Activated naive CD8-positive, alpha-beta T cell treated with anti-CD3 and anti-CD28 coated beads for 36 hours (primary cell): ENCODE measurements at places on chromosomes 1 and 21. TPM values are rescaled to one million over a fixed set of nuclear protein-coding genes. Genes with fewer than 3 reads are reported as not detected.

- H3K4me1 ChIP-seq: peaks cover 92% of the 10 kb centered on the region
- no peak for DNase-seq
These were observed 18.7 kb upstream of the RAP1A start for GRCh38 chr1:111600886-111601386.

- no peak overlapping the region for H3K27ac ChIP-seq
- peaks cover 55% of the 10 kb centered on the region for H3K36me3 ChIP-seq
- H3K4me1 ChIP-seq: peaks cover 13% of the 10 kb centered on the region
- DNase-seq: no peak
- H3K4me3 ChIP-seq: no peak overlapping the region
These were observed 105.8 kb upstream of the EDN2 start for GRCh38 chr1:41590331-41590730.

- H3K27ac ChIP-seq: peak overlapping the region; percentile 76
- H3K4me3 ChIP-seq: no peak overlapping the region
- peaks cover 7% of the 10 kb centered on the region for H3K36me3 ChIP-seq
- no peaks in the 10 kb centered on the region for H3K27me3 ChIP-seq
- peaks cover 25% of the 10 kb centered on the region for H3K4me1 ChIP-seq
- DNase-seq: no peak
These were observed 378.9 kb upstream of the RUNX1 start for GRCh38 chr21:35428001-35428320.

GRCh38 chr1:243903895-243904294, 53.9 kb upstream of the AKT3 start:
- H3K36me3 ChIP-seq: no peaks in the 10 kb centered on the region
- peaks cover 21% of the 10 kb centered on the region for H3K27me3 ChIP-seq
- no peak for DNase-seq
- no peak overlapping the region for H3K4me3 ChIP-seq
- no peaks in the 10 kb centered on the region for H3K4me1 ChIP-seq
- H3K27ac ChIP-seq: no peak overlapping the region

- peak overlapping the region; percentile 91 for H3K4me3 ChIP-seq
- peaks cover 45% of the 10 kb centered on the region for H3K4me1 ChIP-seq
- no peaks in the 10 kb centered on the region for H3K27me3 ChIP-seq
- H3K27ac ChIP-seq: peak overlapping the region; percentile 96
These were observed 708 bp downstream of the PRDM2 start for GRCh38 chr1:13700521-13701270.

DNA sequence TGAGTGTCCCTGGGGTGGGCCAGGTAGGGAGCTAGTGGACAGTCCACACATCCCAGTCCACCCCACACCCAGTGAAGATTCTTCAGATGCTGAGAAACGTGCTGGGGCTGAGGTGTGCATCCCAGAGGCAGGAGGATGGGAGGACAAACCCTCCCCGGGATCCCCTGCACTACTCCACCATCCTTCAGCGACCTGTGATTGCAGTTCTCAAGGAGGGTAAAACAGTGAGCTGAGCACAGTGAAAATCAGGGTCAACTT, 51.0 kb downstream of the ELK4 start:
- H3K27ac ChIP-seq: no peak overlapping the region
- DNase-seq: no peak

DNA sequence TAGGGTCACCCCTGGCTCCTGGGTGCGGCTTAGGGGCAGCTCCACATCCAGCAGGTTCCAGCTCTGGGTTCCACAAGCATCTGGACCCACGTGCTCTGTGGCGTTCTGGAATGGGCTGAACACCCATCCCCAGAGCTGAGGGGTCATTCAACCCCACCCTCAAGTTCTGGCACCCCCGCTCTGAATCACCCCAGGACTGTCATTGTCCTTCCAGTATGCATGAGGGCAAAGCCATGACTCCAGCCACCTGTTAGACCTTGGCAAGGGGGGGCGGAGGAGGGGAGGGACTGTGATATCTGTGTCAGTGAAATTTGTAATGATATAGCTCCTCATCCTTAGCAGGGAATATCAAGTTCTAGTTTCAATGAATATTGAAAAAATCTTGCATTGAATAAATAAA, 12.3 kb downstream of the INSRR start:
- no peaks in the 10 kb centered on the region for H3K36me3 ChIP-seq
- peaks cover 19% of the 10 kb centered on the region for H3K4me1 ChIP-seq
- H3K4me3 ChIP-seq: no peak overlapping the region
- H3K27ac ChIP-seq: no peak overlapping the region
- peaks cover 70% of the 10 kb centered on the region for H3K27me3 ChIP-seq

- no peak overlapping the region for H3K4me3 ChIP-seq
- no peaks in the 10 kb centered on the region for H3K27me3 ChIP-seq
- DNase-seq: no peak
- peaks cover 8% of the 10 kb centered on the region for H3K36me3 ChIP-seq
- H3K27ac ChIP-seq: no peak overlapping the region
These were observed 4.9 kb upstream of the PRDM2 start for GRCh38 chr1:13694886-13695684.

DNA sequence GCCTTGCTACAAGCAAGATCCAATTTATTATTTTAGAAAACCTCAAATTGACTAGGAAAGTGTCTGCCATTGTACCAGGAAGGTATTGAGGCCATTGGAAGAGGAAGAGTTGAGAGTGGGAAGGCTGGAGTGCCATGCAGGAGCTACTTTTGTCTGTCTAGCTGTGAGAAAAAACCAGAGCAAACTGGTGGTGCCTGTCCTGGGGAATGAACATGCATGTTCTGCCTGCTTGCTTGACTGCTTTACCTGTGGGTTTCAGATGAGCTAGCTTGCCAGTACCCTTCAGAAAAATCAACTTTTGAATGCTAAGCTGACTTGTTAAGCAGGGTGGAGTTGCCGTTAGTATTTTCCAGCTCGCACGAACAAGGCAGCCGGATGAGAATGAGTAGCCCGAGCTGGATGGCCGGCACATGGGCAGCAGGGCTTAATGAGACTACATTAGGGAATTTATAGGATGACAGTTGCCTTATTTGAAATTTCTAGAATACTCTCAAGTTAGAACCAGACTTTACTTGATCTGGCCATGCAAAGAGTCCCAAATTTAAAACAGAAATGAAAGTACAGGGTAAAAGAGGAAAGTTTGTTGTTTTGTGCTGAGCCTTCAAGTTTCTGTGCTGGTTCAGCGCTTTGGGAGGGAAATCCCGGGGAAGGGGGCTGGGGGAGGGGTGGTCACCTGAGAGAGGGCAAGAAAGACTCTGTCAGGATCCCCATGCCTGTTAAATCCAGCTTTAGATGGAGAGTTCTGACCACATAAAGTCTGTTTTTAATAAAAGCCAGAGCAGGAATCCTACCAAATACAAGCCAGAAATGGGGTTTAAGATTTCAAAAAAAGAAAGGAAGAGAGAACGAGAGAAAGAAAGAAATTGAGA, 29.6 kb upstream of the C1orf105 start:
- H3K27ac ChIP-seq: peak overlapping the region; percentile 60
- peaks cover 48% of the 10 kb centered on the region for H3K4me1 ChIP-seq
- H3K27me3 ChIP-seq: no peaks in the 10 kb centered on the region
- H3K4me3 ChIP-seq: no peak overlapping the region
- DNase-seq: no peak

- no peak overlapping the region for H3K4me3 ChIP-seq
- no peaks in the 10 kb centered on the region for H3K36me3 ChIP-seq
- H3K27ac ChIP-seq: no peak overlapping the region
- peaks cover 8% of the 10 kb centered on the region for H3K27me3 ChIP-seq
- DNase-seq: no peak
These were observed 126.6 kb upstream of the AJAP1 start for GRCh38 chr1:4527819-4528218.

GRCh38 chr21:35400233-35400939, 351.3 kb upstream of the RUNX1 start:
- peak overlapping the region; percentile 3 for H3K4me3 ChIP-seq
- H3K4me1 ChIP-seq: peaks cover 9% of the 10 kb centered on the region

DNA sequence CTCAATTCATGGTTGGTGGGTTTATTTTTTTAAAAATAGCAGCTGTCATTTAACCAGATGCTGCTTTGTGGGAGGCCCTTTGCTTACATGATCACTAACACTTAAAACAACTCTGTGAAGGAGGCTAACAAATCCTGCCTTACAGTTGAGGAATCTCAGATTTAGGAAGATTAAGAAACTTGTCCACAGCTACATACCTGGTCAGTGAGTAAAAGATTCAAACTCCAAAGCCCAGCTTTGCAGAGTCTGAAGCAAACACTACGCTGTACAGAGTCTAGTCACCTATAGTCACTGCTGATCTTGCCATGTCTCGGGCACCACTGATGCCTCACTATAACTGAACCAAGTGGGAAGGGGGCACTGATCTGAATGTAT, 535.4 kb downstream of the SMYD3 start:
- H3K4me3 ChIP-seq: no peak overlapping the region
- no peaks in the 10 kb centered on the region for H3K4me1 ChIP-seq
- no peak for DNase-seq

GRCh38 chr1:240909701-240910457, 297.9 kb upstream of the GREM2 start:
- DNase-seq: no peak
- H3K36me3 ChIP-seq: no peaks in the 10 kb centered on the region
- H3K27me3 ChIP-seq: no peaks in the 10 kb centered on the region
- no peak overlapping the region for H3K4me3 ChIP-seq

GRCh38 chr21:34640858-34641257, 25.9 kb upstream of the RCAN1 start:
- peak overlapping the region; percentile 27 for H3K27ac ChIP-seq
- no peak for DNase-seq
- no peaks in the 10 kb centered on the region for H3K27me3 ChIP-seq
- peaks cover 21% of the 10 kb centered on the region for H3K4me1 ChIP-seq
- no peak overlapping the region for H3K4me3 ChIP-seq

- peaks cover 7% of the 10 kb centered on the region for H3K4me1 ChIP-seq
- DNase-seq: no peak
- H3K4me3 ChIP-seq: no peak overlapping the region
- no peak overlapping the region for H3K27ac ChIP-seq
- H3K36me3 ChIP-seq: peaks cover 6% of the 10 kb centered on the region
These were observed 19.0 kb upstream of the JUN start for GRCh38 chr1:58802640-58803399.

DNA sequence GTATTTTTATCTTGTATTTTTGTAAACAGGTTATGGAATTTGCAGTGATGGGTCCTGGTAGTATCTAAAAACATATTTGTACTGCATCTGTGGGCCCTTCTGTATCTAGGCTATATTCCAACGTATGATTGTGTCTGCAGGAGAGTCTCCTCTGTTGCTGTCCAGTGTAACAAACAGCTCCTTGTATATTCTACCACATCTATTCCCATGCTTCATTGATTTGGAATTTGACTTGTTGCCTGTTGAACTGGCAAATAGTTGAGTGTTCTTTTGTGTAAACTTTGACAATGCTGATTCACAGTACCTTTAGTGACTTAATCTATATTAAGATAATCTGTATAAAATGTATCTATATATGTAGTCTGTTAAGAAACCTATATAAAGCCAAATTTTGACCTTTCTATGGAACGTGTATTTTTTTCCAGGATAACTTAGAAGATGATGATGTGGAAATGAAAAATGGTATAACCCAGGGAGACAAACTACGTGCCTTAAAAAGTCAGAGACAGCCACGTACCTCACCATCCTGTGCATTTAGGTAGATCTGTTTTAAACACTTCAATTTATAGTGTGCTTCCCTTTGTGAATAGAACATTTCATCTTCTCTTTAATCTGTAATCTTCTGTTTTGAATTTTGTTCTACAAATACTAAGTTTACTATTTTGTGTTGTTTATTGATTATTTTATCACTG, 43.4 kb upstream of the GPR88 start:
- no peaks in the 10 kb centered on the region for H3K27me3 ChIP-seq
- H3K36me3 ChIP-seq: peaks cover 16% of the 10 kb centered on the region
- H3K27ac ChIP-seq: no peak overlapping the region
- H3K4me1 ChIP-seq: no peaks in the 10 kb centered on the region
- no peak for DNase-seq

DNA sequence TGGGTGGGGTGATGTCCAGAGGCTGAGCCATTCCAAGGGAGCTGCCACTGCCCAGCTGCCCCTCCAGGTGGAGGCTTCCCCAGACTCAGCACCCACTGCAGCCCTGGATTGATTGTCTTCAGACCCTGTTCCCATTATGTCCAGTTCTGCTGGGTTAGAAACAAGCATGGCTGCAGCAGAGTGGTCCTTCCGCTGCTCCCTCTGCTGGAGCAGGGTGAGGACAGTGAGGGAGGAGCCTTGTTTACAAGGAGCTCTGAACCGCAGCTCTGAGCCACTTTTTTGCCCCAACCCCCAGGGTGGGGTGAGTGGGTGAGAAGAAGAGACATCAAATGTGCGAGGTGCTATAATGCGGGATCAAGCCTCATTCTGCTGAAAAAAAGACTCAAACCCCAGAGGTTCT, 2.3 kb downstream of the TNNT2 start:
- no peaks in the 10 kb centered on the region for H3K4me1 ChIP-seq
- H3K27ac ChIP-seq: no peak overlapping the region
- DNase-seq: no peak
- peaks cover 13% of the 10 kb centered on the region for H3K27me3 ChIP-seq
- H3K4me3 ChIP-seq: no peak overlapping the region

GRCh38 chr1:240946926-240947325, 335.0 kb upstream of the GREM2 start:
- no peaks in the 10 kb centered on the region for H3K36me3 ChIP-seq
- no peaks in the 10 kb centered on the region for H3K4me1 ChIP-seq
- DNase-seq: no peak
- no peak overlapping the region for H3K27ac ChIP-seq
- H3K27me3 ChIP-seq: no peaks in the 10 kb centered on the region

GRCh38 chr1:109891930-109892329, 18.7 kb upstream of the CSF1 start:
- no peak for DNase-seq
- no peak overlapping the region for H3K27ac ChIP-seq
- H3K4me3 ChIP-seq: no peak overlapping the region
- H3K36me3 ChIP-seq: no peaks in the 10 kb centered on the region

DNA sequence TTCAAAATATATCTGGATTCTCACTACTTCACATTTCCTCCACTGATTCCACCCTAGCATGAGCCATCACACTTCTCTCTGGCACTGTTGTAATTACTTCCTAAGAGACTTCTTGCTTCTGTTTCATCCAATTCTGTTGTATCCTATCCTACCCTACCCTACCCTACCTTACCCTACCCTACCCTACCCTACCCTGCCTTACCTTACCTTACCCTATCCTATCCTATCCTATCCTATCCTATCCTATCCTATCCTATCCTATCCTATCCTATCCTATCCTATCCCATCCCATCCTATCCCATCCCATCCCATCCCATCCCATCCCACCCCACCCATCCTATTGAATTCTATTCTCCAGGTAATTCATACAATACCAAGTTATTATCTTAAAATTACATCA, 29.7 kb downstream of the KCNA2 start:
- peaks cover 16% of the 10 kb centered on the region for H3K27me3 ChIP-seq
- no peak overlapping the region for H3K27ac ChIP-seq
- H3K4me3 ChIP-seq: no peak overlapping the region
- no peak for DNase-seq
- H3K36me3 ChIP-seq: no peaks in the 10 kb centered on the region

- H3K36me3 ChIP-seq: no peaks in the 10 kb centered on the region
- peaks cover 12% of the 10 kb centered on the region for H3K27me3 ChIP-seq
- no peak overlapping the region for H3K27ac ChIP-seq
- H3K4me3 ChIP-seq: no peak overlapping the region
- DNase-seq: no peak
These were observed 74.6 kb upstream of the GADD45A start for GRCh38 chr1:67610450-67610849.

The SLC5A9 gene
- total RNA-seq: not detected

The CFHR4 gene
- total RNA-seq: not detected

The HRNR gene
- total RNA-seq: not detected

The FOXD3 gene
- total RNA-seq: not detected

The SYNC gene
- total RNA-seq: not detected

The SPRR2F gene
- not detected for total RNA-seq

The PALMD gene
- total RNA-seq: not detected

The OR2L2 gene
- total RNA-seq: 0.06 TPM

The SPATA21 gene
- not detected for total RNA-seq

The MTARC2 gene
- total RNA-seq: not detected

The SLC25A24 gene
- total RNA-seq: 11.1 TPM

The GRIK3 gene
- not detected for total RNA-seq
